ENCODE measurements at places on chromosomes 7 and 10.

DNA sequence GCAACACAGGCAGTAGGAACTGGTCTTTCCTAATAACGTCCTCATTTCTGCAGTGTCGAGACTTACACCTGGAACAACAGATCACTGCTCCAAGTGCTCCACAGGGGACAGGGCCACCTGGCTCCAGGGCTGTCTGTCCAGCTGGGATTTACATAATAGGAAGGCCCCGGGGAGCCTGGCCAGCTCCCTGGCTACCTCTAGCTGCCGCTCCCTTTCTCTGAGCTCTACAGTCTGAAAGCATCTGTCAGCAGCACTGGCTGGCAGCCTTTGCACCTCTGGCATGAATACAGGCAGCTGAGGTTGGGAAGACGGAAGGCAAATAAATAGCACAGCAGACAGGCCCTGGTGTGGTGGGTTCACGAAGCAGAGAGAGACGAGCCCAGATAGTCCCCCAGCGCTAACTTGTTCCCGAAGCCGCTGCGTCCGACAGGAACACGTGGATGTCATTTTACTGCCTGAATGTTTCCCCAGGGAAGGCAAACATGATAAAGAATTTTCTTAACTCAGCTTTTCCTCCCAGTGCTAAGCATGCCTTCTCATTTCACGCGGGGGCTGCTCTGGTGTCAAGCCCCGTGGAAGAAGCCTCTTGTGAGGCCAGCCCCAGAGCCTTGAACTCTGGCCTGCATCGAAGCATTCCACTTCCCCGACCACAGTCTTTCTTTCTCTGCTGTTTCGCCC lies 105.4 kb downstream of the ITIH5 start:
- DNase-seq: no peak

GRCh38 chr7:129375141-129375938 lies 58.9 kb upstream of the STRIP2 start:
- no peak for DNase-seq

GRCh38 chr7:115300231-115300870 lies 378.5 kb downstream of the MDFIC start:
- DNase-seq: no peak

- DNase-seq: no peak
Measured at GRCh38 chr10:61286686-61287085, 166.5 kb downstream of the TMEM26 start.

Data from GM12891 (cell line).